ENCODE measurements at places on chromosomes 3 and 15.

DNA sequence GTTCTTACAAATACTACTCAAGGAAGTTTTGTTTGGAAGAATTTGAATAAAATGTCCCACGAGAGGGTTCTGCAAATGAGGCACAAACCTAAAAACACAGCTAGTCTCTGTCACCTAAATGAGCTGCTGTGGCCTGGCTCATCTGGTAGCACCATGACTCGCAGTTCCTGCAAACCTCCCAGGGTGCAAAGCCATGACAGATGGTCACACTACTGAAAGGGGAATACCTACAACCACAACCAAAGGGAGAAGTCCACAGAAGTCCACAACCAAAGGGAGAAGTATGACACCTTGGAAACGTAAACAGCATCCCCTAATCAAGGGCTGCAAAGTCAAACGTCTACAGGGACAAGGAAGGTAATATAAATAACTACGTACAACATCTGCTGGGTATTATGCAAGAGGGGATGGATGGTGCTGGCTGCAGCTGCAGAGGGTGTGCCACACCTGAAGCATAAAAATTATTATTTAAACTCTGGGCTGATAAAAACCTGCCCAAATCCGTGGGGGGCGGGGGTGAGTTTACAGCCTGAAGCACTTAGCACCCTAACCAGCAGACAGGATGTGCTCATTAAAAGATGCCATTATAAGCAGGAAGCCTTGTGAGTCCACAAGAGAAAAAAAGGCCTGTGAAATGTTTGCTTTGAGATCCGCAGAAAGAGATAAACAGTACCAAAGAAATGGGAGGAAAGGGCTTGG is 184.0 kb downstream of the MAGI1 start:
- no peak for DNase-seq

GRCh38 chr3:38816026-38816425 is at the start of gene SCN10A:
SCN10A (minus strand) TSS chr3:38816217; CDS start chr3:38794010, 22,207 bp downstream.
- DNase-seq: no peak

DNA sequence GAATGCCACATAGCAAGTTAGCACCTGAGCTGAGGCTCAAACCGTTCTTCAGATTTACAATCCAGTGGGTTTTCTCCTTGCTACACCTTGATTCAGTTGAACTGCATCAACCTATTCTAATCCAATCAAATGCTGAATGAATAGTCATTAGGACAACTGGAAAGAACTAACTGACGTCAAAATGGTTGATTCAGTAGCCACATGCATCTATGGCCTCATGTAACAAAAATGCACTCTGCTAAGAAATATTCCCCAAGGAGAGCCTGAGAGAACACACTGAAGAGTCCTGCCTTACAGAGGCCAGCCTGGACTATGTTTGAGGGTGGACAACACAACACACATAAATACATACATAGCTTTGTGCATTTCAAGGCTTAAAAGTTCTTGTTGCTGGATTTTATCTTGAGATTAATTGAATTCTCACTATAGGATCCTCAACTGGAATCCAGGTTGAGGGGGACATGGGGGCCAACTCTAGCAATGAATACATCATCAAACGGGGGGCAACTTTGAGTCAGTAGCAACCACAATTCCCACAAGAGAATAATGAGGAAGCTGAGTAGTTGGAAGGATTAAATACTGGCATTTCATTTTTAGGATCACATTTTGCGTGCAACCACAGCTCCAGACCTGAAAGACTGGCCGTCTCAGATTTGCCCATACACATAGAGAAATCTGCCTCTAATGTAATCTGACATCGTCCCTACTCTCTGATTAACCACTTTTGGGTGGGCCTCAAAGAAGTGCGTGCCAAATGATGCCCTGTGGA is 280.2 kb upstream of the ICE2 start:
- DNase-seq: no peak

GRCh38 chr3:58173669-58174398 is 36.9 kb downstream of the DNASE1L3 start:
- DNase-seq: no peak

GRCh38 chr3:58249358-58250092 is 11.9 kb downstream of the ABHD6 start:
- DNase-seq: no peak

DNA sequence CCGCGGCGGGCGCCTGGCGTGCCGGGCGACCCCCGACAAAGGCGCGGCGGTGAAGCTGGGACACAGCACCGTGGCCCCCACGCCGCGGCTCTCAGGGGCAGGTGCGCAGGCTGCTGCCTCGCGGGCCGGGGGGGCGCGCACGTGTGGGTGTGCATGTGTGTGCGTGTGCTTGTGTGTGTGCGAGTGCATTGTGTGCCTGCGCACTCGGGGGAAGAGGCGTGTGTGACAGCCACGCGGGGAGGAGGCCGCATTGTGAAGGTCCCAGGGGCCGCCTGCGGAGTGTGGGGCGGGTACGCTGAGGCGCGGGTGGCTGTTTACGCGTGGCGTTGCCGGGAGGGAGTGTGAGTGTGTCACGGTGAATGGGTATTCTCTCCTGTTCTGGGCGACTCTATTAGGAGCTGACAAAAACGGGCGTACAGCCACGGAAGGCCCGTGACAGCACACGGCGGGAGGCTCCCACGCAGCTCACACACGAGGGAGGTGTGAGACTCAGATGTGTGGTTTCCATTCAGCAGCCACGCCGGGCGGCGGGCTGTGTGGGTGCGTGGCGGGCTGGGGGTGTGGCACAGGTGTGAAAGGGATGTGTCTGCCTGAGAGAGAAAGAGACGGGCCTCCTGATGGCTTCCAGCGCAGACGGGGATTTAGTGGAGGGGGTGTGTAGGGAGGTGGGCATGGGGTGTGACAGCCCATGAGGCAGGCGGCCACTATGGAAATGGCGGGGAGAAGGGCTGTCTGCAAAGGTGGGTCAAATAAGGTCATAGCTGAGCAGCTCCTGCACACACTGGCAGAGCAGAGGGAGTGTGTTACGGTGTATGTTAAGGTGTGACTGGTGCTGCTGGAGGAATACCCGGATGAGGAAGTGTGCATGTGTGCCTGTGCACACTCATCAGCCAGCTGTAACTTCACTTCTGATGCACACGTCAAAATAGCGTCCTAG is 750 bp downstream of the PODXL2 start:
- no peak for DNase-seq

- peak; percentile 46 for DNase-seq
Measured at GRCh38 chr3:45554006-45554666, 40.4 kb upstream of the LIMD1 start.

DNA sequence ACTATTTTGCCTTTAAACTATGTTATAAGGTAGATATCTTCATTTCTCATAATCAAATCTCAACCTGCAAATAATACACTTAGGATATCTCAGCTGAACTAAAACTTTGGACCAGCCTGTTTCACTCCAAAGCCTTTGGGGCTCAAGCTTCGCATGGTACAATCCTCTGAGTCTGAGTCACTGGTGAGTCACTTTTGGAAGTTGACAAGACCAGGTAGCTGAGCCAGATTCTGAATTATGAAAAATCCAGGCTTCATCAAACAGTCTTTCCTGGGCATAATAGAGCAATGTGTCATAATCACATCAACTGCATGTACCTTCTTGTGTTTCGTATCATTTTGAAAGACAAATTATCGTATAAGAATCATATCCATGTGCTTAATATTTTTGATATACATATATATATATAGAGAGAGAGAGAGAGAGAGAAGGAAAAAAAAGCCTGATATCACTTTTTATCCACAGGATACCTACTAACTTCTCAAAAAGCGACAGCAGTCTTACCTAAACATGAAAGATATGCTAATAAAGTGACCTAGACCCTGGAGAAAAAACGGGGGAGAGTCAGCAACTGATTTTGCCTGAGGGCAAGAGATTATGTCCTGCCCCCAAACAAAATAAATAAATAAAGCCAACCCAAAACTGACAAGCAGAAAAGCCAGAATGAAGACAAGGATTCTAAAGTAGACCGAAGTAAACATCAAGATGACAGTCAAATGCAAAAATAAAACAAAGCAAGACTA is 263.9 kb upstream of the TGFBR2 start:
- no peak for DNase-seq

DNA sequence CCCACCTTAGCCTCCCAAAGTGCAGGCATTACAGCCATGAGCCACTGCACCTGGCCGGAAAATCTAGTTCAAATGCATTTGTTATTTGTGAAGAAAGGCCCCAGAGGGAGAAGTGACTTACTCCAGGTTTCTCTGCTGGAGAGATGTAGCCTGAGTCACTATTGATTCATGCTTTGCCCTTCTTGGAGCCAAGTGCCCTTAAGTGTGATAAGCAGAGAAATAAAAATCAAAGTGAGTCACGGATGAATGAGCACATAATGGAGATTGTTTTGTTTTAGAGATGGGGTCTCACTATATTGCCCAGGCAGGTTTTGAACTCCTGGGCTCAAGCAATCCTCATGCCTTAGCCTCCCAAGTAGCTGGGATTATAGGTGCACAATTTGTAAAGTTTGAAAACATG is 33.1 kb downstream of the CDC25A start:
- DNase-seq: no peak

- DNase-seq: no peak
Measured at GRCh38 chr3:194767446-194768207, 81.9 kb downstream of the FAM43A start.
